ENCODE measurements at places on chromosomes 12 and 14.

DNA sequence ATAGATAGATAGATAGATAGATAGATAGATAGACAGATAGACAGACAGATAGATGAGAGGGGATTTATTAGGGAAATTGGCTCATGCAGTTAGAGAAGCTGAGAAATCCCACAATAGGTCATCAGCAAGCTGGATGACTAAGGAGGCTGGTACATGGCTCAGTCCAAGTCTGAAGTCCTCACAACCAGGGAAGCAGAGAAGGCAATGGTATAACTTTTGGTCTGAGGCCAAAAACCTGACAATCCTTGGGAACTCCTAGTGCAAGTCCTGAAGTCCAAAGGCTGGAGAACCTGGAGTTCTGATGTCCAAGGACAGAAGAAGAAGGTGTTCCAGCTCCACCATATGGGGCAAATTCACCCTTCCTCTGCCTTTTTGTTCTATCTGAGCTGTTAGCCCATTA, 517.6 kb upstream of the ATP2B1 start:
- no peak for DNase-seq

- no peak for DNase-seq
Observed at GRCh38 chr12:83390186-83390585, 703.5 kb downstream of the TMTC2 start.

GRCh38 chr12:46266382-46266791, 2.5 kb downstream of the SLC38A1 start:
- DNase-seq, result peak; percentile 62

- DNase-seq, result no peak
Observed at GRCh38 chr12:42213023-42213422, 25.0 kb downstream of the YAF2 start.

GRCh38 chr12:78698747-78699146, 165.8 kb upstream of the SYT1 start:
- no peak for DNase-seq

GRCh38 chr14:102479107-102479506, 30.5 kb downstream of the ANKRD9 start:
- DNase-seq, result no peak

- no peak for DNase-seq
Observed at GRCh38 chr12:105523164-105524057, 192.9 kb downstream of the C12orf75 start.

DNA sequence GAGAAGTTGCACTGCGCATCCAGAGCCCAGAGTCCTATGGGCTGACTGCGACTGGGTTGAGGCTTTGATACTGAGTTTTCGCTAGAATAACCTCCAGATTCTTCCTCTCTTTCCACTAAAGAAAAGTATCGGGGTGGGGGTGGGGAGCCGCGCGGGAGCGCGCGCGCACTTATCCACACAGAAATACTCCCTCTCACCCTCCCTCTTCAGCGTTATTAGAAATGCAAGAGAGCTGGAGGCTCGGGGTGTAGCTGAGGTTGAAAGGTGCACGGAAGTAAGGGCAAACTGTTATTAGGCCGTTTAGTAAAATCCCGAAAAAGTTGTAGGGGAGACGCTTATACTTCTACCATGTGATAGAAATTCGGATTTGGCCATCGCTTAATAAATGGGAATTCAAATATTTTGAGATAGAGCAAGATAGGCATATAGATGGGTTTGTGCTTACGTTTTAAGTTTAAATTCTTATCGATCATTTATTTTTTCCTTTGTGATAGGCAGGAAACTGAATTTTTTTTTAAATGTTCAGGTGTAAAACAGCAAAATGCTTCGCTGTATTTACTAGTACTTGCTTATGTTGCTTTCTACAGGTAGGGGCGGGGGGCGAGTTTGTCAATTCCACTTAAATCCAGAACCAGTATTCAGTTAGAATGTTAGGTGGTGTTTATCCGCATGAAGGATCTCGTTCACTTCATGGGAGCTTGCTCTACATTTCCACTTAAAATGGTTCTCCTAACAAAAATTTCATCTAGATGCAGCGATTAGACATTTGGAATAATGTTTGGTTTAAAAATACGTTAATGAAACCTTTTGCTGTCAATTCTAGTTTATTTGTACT, 1.1 kb downstream of the ARHGAP5 start:
- no peak for DNase-seq

GRCh38 chr14:61003571-61003970, 22.5 kb downstream of the SLC38A6 start:
- DNase-seq, result no peak

- DNase-seq, result peak; percentile 91
Observed at GRCh38 chr12:110269622-110270124, 11.4 kb upstream of the ATP2A2 start.

DNA sequence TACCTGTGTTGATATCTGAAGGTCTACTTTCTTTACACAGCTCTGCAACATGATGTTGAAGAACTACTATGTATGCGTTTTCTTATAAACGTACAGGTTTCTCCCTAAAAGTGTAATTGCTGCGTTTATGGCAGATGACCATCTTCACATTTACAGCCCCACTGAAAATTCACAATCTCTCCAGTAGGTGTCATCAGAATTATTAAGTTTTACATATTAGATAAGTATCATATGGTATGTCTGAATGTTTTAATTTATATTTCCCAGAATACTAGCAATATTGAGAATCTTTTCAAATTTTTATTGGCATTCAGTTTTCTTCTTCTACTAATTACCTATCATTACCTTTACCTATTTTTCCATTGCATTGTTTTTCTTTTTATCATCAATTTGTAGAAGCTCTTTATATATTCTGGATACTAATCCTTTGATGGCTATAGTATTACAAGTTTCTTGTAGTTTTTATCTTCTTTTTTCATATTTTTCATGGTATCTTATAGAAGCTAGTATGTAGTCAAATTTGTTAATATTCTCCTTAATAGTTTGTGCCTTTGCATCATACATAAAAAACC, 123.5 kb downstream of the CAPZA3 start:
- DNase-seq, result no peak

DNA sequence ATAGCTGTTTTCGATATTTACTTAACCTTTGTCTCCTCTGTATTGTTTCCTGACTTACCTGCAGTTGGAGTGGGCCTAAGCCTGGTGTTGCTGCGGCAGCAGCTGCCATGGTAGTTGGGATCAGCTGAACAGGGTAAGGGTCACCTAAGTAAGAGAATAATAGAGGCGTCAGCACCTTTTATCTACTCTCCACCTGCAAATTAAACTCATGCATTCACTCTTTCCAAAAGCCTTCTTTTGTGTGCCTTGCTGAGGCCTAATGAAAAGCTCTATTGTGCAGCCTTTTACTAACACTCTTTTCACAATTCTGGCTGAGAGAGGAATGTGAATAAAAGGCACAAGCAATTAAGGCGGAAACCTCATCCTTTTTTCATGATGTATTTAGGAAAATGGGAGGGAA, 308.7 kb downstream of the SOX5 start:
- DNase-seq, result peak; percentile 25

- no peak for DNase-seq
Observed at GRCh38 chr12:106984588-106985137, 2.3 kb downstream of the MTERF2 start.

GRCh38 chr12:128026696-128027574, 240.0 kb upstream of the TMEM132C start:
- DNase-seq, result no peak

- DNase-seq, result peak; percentile 83
Observed at GRCh38 chr14:28751467-28752058, 15.0 kb upstream of the FOXG1 start.

- DNase-seq, result peak; percentile 89
Observed at GRCh38 chr12:53495903-53496751, 3.1 kb downstream of the MAP3K12 start.

GRCh38 chr12:57158186-57158585, 10.8 kb upstream of the LRP1-AS start:
- DNase-seq, result no peak

- no peak for DNase-seq
Observed at GRCh38 chr12:46990211-46990610, 89.2 kb upstream of the PCED1B start.

DNA sequence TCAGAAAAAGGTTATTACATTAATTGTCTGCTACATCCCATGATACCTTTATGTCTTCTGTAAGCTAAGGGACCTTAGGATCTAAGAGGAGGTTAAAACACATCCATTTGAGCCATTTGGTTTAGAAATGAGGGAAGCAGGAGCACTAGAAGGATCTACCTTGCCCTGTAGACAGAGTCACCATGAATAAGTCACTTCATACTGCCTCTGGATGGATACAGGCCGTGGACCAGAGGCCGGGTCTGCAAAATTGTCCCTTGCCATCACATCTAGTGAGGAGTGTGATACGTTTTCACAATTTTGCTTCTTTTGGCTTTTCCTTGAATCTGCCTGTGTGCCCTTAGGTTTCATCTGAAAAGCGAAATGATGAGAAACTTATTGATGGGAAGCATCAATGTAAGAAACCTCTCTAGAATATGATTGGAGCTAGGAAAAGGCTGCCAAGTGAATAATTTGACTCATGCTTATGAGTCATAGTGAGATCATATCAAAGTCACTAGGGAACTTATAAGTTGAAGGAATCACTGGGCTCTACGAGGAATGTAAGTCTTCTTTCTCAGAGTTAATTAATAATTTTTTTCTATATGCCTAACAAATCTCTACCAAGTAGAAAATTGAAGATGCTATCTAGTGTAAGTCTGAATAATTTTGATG, 10.8 kb downstream of the GLRX5 start:
- peak; percentile 44 for DNase-seq

GRCh38 chr12:107560165-107560898, 125.3 kb upstream of the PWP1 start:
- DNase-seq, result peak; percentile 84

Measured in mesendoderm (in vitro differentiated cells).